ENCODE measurements at places on chromosomes 3 and 15.

DNA sequence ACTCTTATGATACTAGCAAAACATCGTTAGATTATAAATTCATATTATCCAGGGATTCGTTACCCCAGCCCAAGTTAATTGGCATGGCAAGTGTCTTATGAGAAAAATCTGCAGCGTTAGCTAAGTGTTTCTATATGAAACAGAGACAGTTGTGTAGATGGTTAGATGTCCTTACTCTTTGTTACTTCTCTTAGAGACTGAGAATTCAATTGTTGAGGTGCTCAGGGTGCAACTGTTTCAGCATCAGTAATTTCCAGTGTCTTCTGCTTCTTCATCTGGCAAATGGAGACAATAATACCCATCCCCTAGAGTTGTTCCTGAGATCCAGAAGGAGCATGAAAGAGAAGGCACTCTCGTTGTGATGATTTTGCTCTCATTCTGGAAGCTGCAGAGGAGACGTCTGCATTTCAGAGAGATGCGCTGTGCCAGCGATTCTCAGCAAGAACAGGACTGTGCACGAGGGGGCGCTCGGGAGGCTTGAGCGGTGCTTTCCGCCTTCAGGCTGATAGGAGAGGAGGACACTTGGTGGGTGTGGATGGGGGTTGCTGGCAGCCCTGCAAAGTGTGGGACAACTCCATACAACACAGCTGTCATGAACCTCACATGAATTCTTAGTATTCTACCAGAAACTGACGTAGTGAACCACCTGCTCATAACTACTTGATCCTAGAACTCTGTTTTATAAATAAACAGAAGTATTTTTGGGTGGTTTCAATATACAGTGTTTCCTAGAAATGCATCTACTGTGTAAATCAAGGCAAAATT, 39.7 kb upstream of the SPSB4 start:
- peak; percentile 83 for DNase-seq
- H3K27me3 ChIP-seq = peaks cover 7% of the 10 kb centered on the region
- no peak overlapping the region for H3K27ac ChIP-seq
- H3K36me3 ChIP-seq = no peaks in the 10 kb centered on the region
- H3K4me1 ChIP-seq = peaks cover 3% of the 10 kb centered on the region

- H3K4me3 ChIP-seq = no peak overlapping the region
- no peaks in the 10 kb centered on the region for H3K36me3 ChIP-seq
- H3K27me3 ChIP-seq = no peaks in the 10 kb centered on the region
- peak overlapping the region; percentile 90 for H3K27ac ChIP-seq
Measured at GRCh38 chr15:78064544-78064943, 13.0 kb downstream of the TBC1D2B start.

- no peak for DNase-seq
- no peak overlapping the region for H3K27ac ChIP-seq
- H3K4me3 ChIP-seq = no peak overlapping the region
Measured at GRCh38 chr3:111143-112069, 85.2 kb upstream of the CHL1 start.

DNA sequence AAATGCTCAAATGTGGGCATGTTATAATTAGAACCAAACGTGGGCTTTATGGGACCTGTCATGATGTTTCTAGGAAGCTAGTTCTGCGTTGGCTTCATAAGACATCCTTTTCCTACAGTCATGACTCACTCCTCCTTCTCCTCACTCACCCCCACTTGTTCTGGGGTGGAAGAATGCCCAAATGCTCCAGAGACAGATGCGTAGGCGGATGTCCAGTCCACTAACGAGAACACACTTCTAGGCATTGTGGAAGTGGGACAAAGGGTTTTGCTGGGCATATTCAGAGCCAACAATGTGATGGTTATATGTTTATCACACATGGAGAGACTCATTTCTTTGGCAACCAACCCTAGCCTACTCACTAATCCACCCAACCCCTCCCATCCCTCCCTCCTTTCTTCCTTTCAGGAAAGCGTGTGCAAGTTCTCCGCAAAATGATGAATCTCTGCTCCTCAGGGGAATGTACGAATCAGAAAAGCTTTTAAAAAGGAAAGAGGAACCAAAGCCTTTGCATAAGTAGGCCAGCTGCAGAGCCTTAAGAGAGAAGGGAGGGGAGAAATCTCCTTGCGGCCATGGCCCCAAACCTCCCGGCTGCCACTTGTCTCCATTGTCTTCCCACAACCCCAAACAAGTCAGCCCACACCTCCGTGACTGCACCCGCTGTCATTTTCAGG, 123.0 kb upstream of the SPRED1 start:
- peak overlapping the region; percentile 26 for H3K4me3 ChIP-seq
- H3K36me3 ChIP-seq = no peaks in the 10 kb centered on the region
- peaks cover 39% of the 10 kb centered on the region for H3K4me1 ChIP-seq
- H3K27me3 ChIP-seq = no peaks in the 10 kb centered on the region
- H3K27ac ChIP-seq = peak overlapping the region; percentile 75
- peak; percentile 78 for DNase-seq

DNA sequence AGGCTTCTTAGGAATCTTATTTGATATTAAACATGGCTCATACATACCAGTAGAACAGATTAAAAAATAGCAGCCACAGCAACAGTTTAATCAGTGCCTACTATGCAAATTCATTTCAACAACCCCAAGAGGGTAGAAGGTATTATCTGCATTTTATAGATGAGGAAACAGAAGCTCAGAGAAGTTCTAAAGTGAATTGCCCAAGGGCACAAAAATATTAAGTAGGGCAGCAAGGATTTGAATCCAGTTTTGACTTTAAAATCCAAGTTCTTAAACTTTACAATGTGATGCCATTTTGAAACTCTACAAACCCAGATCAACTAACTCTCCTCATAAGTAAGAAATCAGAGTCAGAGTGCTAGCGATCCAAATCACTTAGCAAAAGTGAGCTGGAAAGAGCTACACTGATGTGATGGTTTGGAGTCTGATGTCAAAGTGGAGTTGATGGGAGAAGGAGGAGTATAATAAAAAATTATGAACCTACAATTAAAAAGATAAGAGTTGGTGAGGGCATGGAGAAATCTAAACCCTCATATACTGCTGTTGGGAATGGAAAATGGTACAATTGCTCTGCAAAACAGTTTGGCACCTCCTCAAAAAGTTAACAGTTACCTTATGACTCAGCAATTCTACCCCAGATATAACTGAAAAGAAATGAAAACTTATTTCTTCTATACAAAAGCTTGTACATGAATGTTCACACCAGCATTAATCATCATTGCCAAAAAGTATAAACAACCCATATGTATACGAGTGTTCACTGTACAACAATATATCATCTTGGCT, 51.0 kb upstream of the PLXND1 start:
- H3K4me3 ChIP-seq = no peak overlapping the region
- no peak overlapping the region for H3K27ac ChIP-seq
- peaks cover 27% of the 10 kb centered on the region for H3K4me1 ChIP-seq
- no peaks in the 10 kb centered on the region for H3K27me3 ChIP-seq

GRCh38 chr3:20451170-20451569, 265.2 kb upstream of the SGO1 start:
- DNase-seq = no peak
- no peaks in the 10 kb centered on the region for H3K4me1 ChIP-seq
- H3K4me3 ChIP-seq = no peak overlapping the region
- no peaks in the 10 kb centered on the region for H3K36me3 ChIP-seq

GRCh38 chr15:77251662-77252061, 168.2 kb downstream of the PEAK1 start:
- DNase-seq = no peak
- no peak overlapping the region for H3K27ac ChIP-seq
- no peaks in the 10 kb centered on the region for H3K4me1 ChIP-seq
- H3K27me3 ChIP-seq = no peaks in the 10 kb centered on the region
- peaks cover 21% of the 10 kb centered on the region for H3K36me3 ChIP-seq

DNA sequence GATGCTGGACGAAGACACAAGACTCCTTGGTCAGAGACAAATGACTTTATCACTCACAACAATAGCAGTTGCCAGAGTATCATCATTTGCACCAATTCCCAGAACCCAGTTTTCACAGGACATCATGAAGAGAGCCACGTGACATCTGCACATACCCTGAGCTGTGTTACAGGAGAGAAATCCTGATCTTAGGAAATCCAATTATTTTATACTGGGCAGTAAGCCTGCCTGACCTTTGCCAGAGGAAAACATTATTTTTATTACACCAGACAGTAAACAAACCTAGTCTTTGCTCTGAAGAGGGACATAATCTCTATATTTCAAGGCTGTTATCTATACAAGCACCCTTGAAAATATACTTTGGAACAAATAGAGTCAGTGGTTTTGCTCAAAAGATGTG, 77.4 kb downstream of the ZBBX start:
- H3K27ac ChIP-seq = no peak overlapping the region
- no peak overlapping the region for H3K4me3 ChIP-seq
- no peaks in the 10 kb centered on the region for H3K4me1 ChIP-seq
- no peaks in the 10 kb centered on the region for H3K36me3 ChIP-seq

DNA sequence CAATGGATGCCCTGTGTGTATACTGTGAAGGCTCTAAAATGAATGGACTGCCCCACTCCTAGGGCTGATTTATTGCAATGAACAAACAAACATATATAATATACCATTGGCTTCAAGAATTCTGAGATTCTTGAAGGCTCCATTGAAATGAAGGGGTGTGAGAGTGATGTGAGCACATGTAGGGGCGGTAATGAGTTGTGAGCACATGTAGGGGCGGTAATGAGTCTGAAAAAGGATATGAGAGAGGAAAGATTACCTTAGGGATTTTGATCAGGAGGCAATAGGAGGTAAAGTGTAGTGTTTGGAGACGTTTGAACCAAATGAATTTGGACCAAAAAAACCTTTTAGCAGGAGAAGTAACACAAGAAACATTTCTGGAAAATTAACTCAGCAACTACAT, 3.7 kb downstream of the FAM162A start:
- no peak overlapping the region for H3K27ac ChIP-seq
- no peak overlapping the region for H3K4me3 ChIP-seq
- H3K36me3 ChIP-seq = no peaks in the 10 kb centered on the region
- no peaks in the 10 kb centered on the region for H3K27me3 ChIP-seq
- peaks cover 24% of the 10 kb centered on the region for H3K4me1 ChIP-seq

- H3K36me3 ChIP-seq = no peaks in the 10 kb centered on the region
- H3K27me3 ChIP-seq = no peaks in the 10 kb centered on the region
- H3K27ac ChIP-seq = no peak overlapping the region
Measured at GRCh38 chr15:45048794-45049631, 26.0 kb downstream of the SORD start.

DNA sequence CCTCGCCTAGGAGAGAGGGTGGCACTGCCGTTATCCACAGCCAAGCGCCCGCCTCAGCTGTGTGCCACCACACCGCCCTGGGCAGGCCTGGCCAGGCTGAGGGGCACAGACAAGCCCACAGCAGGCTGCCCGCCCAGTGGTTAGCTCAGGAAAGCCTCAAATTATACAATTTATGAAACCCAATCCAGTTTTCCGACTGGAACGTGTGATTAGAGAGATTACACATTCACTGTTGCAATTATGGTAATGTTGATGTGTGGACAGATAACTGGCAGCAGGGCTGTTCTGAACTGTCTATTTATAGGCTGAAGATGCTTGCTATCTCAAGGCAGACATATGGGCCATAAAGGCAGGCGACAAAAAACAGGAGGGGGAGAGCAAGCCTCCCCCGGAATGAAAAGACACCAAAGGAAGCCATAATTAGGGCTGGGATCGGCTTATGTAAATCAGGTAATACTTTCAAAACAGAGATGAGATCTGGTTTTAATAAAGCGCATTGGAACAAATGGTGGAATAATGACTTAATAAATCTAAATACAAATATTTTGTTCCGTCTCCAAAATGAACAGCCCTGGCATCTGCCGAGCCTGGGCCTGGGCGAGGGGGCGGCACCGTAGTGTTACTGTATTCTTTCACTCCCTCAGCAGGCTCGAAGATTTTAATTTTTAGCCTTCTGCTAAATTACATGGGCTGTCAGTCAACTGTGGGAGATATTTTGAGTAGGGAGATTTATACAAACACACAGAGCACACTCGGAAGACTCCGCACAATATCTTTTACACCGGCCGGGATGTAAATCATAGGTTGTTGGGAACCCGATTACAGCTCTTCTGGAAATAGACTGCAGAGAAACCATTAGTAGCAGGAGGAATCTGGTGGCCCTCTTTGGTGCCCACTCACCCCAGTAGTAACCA, 103.1 kb upstream of the TLE3 start:
- DNase-seq = no peak
- no peaks in the 10 kb centered on the region for H3K36me3 ChIP-seq
- H3K4me3 ChIP-seq = no peak overlapping the region

- H3K36me3 ChIP-seq = no peaks in the 10 kb centered on the region
- no peak for DNase-seq
- peaks cover 4% of the 10 kb centered on the region for H3K27me3 ChIP-seq
- no peak overlapping the region for H3K4me3 ChIP-seq
- no peaks in the 10 kb centered on the region for H3K4me1 ChIP-seq
- no peak overlapping the region for H3K27ac ChIP-seq
Measured at GRCh38 chr3:186696522-186696921, 20.6 kb upstream of the KNG1 start.

DNA sequence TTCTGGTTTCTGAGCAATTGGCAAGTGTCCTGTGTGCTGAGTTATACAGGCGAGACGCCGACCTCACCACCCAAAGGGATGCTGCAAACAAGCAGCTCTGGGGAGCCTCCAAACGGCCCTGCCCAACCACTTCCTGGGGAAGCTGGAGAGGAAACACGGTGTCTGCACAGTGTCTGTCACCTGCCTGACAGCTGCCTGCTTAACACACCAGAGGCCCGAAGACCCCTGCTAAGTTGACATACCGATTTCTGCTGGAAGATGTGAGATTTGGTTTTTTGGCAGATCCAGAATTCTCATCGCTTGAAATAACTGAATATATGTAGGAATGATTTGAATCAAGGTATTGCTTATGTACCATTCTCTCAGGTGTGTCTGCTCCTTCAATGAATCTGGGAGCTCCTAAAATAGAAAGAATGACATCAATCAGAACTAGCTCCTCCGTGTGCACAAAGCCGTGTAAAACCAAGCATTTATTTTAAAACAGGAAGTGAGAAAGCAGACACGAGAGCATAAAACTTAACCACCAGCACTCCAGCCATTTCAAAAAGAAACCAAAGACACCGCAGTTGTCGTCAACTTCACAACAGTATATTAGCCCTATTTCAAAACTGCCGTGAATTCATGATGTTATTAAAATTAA, 27.2 kb downstream of the LRRC2 start:
- no peaks in the 10 kb centered on the region for H3K36me3 ChIP-seq
- peak; percentile 76 for DNase-seq
- H3K4me1 ChIP-seq = peaks cover 9% of the 10 kb centered on the region
- H3K27ac ChIP-seq = no peak overlapping the region
- no peak overlapping the region for H3K4me3 ChIP-seq
- no peaks in the 10 kb centered on the region for H3K27me3 ChIP-seq

DNA sequence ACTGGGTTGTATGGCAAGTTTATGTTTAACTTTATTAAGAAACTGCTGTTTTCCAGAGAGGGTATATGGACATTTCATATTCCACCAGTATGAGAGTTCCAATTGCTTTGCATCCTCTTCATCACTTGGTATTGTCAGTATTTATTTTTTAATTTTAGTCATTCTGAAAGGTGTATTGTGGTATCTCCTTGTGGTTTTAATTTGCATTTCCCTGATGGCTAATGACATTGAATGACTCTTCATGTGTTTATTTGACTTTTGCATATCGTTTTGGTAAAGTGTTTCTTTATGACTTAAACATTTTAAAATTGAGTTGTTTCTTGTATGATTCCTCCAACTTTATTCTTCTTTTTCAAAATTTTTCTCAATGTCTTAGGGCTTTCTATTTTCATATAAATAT, 44.4 kb downstream of the IL1RAP start:
- no peak overlapping the region for H3K4me3 ChIP-seq
- H3K36me3 ChIP-seq = no peaks in the 10 kb centered on the region
- no peak for DNase-seq
- H3K27me3 ChIP-seq = no peaks in the 10 kb centered on the region
- no peaks in the 10 kb centered on the region for H3K4me1 ChIP-seq

All from suprapubic skin (tissue), 4 donors.